H7 (cell line): ENCODE measurements at places on chromosomes 4 and X.

DNA sequence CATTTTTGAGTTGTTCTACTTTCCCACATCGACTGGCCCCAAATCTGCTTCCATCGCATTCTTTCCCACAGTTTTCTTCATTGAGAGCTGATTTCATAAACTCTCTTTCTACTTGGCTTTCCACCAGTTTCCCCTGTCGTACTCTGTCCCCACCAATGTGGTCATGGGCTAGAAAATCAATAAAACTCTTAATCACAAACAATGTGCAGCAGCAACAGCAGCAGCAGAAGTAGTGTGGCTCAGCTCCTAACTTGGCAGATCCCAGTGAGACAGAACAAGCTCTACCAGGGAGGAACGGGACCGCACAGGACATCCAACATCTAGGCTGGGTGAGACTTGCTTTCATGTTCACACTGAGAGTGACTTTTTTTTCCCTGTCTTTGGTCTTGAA is 3.1 kb upstream of the SETD7 start:
- DNase-seq: no peak

- no peak for DNase-seq
These were observed 9.7 kb upstream of the GEMIN8 start for GRCh38 chrX:14039344-14039743.

GRCh38 chrX:14355556-14355955 is 173.8 kb upstream of the GLRA2 start:
- no peak for DNase-seq

GRCh38 chr4:109979920-109980717 is 67.4 kb downstream of the EGF start:
- no peak for DNase-seq

- DNase-seq: no peak
These were observed 10.1 kb downstream of the SORCS2 start for GRCh38 chr4:7202411-7202810.

- peak; percentile 19 for DNase-seq
These were observed 414.8 kb downstream of the OPHN1 start for GRCh38 chrX:68018248-68019203.

DNA sequence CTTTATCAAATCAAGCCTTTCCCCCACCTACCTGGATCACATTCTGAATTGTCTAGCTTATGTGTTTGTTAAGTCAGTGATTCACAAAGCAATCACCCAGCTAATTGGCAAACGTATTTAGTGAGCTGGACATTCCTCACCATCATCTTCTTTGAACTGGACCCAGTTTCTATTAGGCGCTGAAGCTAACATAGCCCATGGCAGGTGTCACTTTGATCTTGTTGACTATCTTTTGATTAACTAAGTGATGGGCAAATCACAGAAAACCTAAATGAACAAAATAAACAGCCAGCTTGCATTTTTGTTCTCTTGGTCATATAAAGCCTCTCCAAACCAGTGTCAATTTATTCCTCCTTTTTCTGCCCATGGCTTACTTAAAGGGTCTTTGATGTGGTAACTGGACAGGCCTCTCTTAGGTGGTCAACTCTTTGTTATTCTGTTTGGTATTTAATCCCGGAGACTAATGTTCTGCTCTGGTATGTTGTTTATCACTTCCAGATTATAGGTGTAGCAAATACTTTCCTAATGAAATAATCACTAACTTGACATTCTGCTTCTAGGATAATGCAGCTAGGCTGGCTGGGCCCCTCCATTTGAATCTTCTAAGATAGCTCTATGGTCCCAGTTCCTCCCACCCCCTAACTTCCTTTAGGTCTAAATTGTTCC is 105.3 kb upstream of the SMIM10 start:
- no peak for DNase-seq

DNA sequence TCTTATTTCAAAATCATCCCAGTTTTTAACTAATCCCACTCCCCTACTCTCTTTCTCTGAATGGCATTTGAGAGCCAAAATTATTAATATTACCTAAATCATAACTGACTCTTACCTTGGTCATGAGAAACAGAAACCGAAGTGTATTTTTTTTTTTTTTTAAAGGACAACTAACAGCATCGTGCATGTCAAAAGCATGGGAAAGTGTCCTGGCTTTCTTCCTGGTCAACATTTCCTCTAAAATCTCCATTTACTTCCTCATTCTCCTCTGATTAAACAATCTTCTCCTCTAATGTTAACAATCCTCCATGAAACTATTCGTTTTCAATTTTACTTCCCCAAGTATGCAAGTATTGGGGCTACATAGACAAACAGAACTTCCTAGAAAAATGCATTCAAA is 2.1 kb upstream of the STS start:
- no peak for DNase-seq

DNA sequence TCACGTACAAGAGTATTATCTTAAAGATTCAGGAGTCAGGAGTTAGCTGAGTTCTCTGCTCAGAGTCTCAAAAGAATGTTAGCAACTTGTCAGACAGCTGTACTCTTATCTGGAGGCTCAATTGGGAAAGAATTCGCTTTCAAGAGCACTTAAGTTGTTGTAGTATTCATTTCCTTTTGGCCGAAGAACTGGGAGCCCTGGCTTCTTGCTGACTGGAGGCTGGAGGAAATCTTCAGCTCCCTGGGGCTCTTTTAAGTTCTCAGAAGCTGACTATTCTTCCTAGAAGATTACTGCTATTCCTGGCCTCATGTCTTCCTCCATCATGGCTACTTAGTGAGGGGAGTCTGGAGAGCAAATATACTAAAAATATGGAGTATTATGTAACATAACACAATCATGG is 587.2 kb downstream of the EPHA5 start:
- no peak for DNase-seq

- peak; percentile 25 for DNase-seq
These were observed 26.5 kb downstream of the HAND2 start for GRCh38 chr4:173503330-173504180.

GRCh38 chr4:173464481-173464880 is 65.5 kb downstream of the HAND2 start:
- DNase-seq: no peak

GRCh38 chr4:73589887-73590801 is 30.1 kb downstream of the RASSF6 start:
- DNase-seq: no peak

DNA sequence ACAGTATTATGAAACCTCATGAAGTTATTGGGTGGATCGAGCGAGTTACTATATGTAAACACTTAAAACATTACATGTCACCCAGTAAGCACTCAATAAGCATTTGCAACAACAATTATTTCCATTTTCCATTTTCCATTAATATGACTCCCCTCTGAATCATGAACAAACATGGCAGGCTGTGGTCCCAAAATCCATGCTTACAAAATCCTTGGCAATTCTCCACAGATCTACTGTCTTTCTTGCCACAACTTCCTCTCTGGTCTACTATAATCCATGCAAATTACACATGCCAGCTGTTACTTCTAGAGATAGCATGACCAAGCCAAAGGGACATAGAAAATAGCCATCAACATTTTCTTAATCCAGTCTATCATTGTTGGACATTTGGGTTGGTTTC is 22.0 kb downstream of the ASB11 start:
- no peak for DNase-seq

DNA sequence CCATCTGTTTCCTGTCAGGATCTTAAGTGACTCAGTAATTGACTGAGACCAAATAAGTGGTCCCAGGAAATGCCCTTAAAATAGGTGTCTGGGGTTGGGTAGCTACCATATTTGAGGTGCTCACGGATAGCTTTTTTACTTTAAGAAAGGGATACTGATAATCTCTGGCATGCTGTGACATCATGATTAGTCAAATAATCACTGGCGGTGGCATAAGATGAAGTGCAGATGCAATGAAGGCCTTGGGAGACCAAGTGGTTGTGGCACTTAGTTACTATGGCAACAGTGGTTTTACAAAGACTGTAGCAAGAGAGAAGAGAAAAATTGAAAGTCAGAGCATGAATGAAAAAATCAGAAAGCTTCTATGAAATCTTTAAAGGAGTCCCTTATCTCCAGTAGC is 114.5 kb upstream of the SLIT2 start:
- no peak for DNase-seq

GRCh38 chr4:15202481-15202880 is 200.2 kb downstream of the CPEB2 start:
- no peak for DNase-seq

- DNase-seq: no peak
These were observed 375.2 kb downstream of the GALNTL6 start for GRCh38 chr4:172188248-172188988.

- no peak for DNase-seq
These were observed 35.6 kb downstream of the ATG4A start for GRCh38 chrX:108127152-108127551.

DNA sequence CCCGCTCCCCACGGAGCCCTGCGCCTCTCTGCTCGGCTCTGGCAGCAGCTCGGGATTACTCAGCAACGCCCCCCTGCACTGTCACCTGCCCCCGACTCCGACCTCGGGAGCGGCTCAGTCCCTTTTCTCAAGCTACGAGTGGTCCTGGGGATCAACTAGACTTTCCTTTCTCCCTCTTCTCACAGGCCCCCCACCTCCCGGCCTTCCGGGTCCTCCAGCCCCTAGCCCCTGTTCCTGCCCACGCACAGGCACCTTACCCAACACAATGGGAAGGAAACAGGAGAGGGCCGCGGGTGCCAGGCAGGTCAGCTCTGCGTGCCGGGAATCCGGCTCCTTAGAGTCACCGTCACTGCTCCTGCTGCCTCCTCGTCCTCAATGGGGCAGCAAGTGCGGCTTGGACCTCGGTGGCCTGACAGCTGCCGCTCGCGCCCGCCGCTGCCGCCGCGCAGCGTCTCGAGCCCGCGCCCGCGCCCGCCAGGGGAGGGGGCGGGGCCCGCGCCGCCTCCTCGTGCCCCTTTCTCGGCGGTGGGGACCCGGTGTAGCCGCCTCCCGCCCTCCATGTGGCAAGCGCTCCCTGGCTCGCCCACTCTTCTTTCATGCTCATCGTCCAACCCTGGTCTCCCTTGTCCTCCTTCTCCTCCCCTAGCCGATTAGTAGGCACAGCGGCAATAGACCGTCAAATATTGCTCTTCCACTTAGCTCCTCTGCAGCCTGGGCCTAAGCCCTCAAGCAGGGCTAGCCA is at the start of gene RAB9B:
Gene RAB9B (minus strand): TSS at position 455 of the 742 bp plus-strand sequence. CDS start 6,473 bp downstream, outside the sequence.
- DNase-seq: peak; percentile 82

GRCh38 chrX:135975421-135975820 is 1.6 kb upstream of the MMGT1 start:
- DNase-seq: no peak

DNA sequence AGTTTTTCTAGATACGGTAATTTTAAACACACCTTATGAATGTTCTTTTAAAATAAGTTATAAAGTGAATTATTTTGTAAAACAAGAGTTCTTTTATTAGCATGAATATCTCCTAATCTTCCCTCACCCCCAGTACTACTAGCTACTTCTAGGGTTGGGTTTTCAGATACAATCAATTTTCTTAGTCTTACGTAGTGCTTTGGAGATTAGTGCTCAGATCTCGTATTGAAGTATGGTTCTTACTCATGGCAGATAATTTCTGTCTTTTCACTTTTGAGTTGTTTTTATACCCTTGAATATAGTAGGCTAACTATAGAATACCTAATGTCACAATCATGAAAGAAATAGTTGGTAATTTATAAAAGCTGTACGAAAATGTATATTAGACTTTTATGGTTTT is 43.2 kb downstream of the CDKL5 start:
- no peak for DNase-seq

DNA sequence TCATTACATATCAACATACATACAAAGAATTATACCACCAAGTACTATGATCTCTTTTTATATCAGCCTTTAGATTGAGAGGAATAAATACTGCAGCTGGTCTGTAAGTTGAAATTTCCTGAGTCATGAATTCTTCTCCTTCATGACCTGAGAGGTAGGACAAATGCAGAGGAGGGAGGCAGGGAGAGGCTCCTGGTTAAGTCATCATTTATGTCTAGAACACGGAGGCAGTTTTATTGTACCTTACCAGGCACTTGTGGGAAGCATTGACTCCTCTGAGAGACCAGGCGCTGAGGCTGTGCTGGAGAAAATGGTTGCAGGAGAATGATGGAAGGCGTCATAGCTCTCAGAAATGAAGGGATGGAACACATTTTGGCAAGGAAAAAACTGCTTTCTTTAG is 12.5 kb upstream of the CASK start:
- no peak for DNase-seq

- no peak for DNase-seq
These were observed 160.7 kb upstream of the FTHL17 start for GRCh38 chrX:31232506-31232905.

GRCh38 chr4:172157946-172158345 is 344.7 kb downstream of the GALNTL6 start:
- no peak for DNase-seq

DNA sequence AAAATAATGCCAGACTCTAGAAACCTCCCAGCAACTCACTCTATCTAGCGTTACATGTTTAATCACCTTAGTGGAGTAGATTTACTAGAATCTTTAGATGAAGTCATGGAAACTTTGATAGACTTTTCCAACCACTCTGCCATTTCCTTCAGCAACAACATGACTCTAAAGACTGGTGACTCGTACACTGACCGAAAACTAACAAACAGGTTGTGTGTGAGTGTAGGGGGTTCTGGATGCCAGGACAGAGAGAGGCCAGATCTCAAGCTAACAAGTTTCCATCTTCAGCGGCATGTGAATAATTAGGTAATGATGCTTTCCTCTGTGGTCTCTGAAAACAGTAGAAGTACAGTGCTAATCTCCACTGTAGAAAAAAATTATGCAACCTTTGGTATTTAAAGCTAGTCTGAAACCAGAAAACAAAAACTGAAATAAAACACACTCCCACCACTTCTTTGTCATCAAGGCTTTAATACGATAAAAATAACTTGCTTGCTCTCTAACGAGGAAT is 286.4 kb downstream of the PRDM5 start:
- no peak for DNase-seq

DNA sequence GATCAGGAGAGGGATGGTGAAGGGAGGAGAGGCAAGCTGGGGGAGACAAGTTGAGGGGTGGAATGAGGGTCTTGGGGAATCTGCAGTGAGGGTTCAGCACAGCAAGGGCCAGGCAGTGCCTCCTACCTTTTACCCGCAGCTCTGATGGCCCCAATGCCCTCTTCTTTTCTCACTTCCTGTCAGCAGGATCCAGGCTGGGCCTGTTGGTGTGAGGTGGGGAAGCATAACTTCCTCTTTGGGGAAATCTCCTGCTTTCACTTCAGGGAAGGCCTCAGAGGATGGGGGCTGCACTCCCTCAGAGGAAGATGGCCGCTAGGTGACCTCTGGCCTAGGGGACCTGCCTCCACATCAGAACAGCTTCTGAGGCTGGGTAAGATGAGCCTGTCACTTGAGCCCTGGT is 36.5 kb downstream of the EFNB1 start:
- no peak for DNase-seq

GRCh38 chrX:46582325-46582724 is 8.8 kb downstream of the CHST7 start:
- no peak for DNase-seq

GRCh38 chr4:181890911-181891310 is 352.3 kb upstream of the TENM3 start:
- no peak for DNase-seq

DNA sequence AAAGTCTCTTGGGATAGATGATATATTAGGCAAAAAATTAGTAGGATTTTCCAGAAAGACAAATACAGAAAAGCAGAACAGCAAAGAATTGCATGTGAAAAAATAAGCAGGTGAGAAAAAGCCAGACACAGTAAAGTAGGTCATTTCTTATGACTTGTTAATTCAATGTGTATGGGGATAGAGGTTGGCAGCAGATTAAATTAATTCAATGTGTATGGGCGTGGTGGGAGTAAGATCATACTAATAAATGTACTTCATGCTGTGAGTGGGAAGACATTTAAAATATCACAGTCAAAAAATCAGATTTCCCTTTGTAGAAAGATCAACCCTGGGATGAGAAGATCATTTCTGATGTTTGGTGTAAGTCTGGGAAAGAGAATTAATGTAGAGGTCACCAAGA is 1146.4 kb upstream of the INTU start:
- DNase-seq: no peak

- DNase-seq: no peak
These were observed 218.7 kb downstream of the CBR4 start for GRCh38 chr4:168791376-168791775.
